ENCODE measurements at places on chromosomes 13 and 19.

- no peak for DNase-seq
Measured at GRCh38 chr19:34082289-34083077, 89.8 kb upstream of the LSM14A start.

DNA sequence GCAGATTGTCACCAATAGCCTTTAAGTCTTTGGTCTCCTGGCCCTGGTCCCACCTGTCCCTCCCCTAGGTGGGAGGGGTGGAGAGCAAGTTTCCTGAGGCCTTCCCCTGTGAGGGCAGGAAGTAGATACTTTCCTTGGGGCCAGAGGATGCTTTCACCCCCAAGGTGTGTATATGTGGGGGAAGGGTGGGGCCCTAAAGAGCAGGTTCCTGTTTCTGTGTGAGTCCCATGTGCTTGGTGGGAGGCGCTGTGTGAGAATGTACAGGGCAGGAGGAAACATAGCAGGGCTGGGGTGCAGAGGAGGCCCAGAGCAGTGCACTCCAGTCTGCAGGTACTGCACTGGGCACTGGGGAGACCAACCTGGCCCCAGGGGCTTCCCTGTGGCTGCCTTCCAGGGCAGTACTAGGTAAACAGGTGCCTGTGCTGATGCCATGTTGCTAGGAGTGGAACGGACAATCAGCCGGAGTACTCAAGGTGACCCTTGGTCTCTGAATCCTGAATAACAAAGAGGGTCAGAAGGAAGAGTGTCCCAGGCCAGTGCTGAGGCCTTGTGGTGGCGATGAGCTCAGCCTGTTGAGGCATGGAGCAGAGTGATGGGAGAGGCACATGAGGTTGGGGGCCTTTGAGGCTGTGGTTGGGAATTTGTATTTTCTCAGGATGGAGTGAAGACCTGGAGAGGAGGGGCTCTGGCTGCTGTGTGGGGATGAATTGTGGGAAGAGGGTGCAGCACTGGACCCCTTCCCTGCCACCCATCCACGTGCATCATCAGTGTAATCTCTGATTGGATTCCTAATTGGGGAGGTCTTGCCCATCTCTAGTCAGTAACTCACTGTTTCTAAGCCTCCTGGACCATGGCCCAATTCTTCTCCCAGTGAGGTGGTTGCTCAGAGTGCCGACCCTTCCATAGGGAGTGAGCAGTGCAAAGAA lies 5.1 kb downstream of the EGLN2 start:
- no peak for DNase-seq

GRCh38 chr13:26663791-26664190 lies 96.8 kb downstream of the GPR12 start:
- no peak for DNase-seq

DNA sequence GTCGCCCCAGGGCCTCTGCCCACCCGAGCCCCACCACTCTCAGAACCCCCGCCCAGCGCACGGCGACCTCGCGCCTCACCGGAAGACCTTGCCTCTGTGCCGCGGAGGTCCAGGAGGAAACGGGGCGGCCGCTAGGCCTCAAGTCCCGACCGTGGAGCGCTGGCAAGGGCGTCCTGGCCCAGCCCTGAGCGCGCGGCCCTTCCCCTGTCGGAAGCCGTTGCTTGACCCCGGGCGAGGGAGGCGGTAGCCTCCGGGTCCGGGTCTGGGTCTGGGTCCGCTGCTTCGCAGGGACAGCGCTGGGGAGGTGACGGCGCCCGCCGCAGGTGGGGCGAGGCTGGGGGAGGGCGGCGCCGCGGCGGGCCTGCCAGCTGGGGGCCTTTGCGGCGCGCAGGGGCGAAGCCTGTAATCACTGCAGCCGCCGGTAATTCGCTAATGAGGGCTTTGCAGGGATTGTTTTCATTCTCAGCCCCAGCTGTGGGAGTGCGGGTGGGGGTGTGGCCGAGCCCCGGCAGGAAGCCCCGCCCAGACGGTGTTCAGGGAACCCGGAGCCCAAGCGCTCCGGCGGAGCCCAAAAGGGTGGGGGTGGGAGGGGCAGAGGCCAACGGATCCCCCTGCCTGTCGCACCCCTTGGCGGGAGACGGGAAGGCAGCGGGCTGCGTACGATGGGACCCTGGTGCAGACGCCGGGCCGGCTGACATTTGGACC lies 8.6 kb downstream of the C19orf25 start:
- no peak for DNase-seq

GRCh38 chr19:47573071-47574026 lies at the start of gene ZNF541:
ZNF541 (minus strand) TSS chr19:47573148; CDS start chr19:47555856, 17,292 bp downstream.
- peak; percentile 7 for DNase-seq

GRCh38 chr13:106416645-106417044 lies 118.8 kb downstream of the EFNB2 start:
- no peak for DNase-seq

DNA sequence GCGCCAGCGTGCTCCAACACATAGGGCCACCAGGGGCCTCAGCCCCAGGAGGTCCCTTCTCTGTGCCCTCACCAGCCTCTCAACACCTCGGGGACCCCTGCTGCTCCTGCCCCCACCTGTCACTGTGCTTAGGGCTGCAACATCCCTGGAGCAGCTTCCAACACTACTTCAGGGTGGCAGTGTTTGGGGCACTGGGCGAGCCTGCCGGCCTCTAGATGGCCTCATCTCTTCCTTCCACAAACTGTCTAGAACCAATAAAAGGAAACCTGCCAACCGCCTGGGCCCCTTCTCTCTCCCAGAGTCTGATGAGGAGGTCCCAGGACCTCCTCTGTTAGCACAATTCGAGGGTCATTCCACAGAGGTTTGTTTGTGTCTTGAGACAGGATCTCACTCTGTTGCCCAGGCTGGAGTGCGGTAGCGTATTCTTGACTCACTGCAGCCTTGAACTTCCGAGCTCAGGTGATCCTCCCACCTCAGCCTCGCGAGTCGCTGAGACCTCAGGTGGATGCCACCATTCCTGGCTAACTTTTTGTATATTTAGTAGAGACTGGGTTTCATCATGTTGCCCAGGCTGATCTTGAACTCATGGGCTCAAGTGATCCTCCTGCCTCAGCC lies 10.1 kb upstream of the SHD start:
- no peak for DNase-seq

- no peak for DNase-seq
Measured at GRCh38 chr13:52421216-52421615, 15.2 kb upstream of the THSD1 start.

GRCh38 chr19:27774827-27775226 lies 1438.1 kb downstream of the UQCRFS1 start:
- no peak for DNase-seq

DNA sequence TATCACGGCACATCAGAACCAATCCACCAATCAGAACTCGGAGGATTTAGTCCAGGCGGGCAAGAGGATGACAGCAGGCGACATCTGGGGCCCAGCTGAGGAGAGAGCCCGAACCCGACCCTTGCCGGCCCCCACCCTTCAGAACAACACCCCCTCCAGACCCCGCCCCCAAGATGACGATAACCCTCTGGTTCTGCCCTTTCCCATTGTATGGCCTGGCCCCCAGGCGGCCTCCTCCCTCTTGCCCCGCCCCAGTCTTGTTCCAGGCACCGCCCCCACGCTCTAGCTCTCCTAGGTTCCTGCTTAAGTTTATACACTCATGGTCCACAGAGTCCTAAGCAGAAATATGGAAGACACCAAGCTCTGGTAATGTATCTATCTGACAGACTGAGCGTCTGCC lies 2.8 kb upstream of the ZNF83 start:
- DNase-seq, result no peak

GRCh38 chr13:114145722-114146121 lies 13.3 kb upstream of the RASA3 start:
- DNase-seq, result no peak

DNA sequence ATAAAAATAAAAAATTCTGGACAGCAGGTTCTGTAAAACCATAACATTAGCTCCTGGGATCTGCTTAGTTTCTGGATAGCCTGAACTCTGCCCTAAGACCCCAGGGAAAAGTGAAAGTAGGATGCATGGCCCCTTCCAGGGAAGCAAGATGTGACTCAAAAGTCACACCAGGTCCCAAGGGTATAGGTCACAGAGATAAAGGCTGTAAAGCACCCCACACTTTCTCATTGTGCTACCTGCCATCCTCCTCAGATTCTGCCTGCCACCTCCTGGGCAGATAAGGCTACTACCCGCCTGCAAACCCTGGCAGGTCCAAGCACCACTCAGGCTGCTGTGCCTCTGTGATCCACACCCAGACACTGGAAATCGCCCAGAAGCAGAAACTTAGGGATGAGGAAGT lies 20.6 kb downstream of the FFAR2 start:
- DNase-seq, result no peak

DNA sequence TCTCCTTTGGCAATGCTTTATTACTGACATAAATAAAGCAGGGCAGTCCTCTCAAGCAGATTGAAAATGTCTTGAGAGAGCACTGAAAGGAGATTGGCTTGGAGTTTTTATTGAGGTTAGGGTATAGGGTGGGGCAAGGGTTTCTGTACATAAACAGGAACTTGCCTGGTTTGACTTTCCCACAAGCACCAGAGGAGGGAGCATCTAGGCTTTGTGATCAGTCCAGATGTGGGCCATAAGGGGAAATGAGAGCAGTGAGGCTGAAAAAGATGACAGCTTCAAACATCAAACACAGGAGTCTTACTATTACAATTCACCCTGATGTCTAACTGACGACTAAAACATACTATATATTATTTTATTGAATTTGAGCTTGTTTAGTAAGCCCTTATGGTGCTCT lies 260.9 kb downstream of the MTUS2 start:
- no peak for DNase-seq

GRCh38 chr19:34416021-34416545 lies 11.9 kb downstream of the PDCD2L start:
- DNase-seq, result no peak

- DNase-seq, result peak; percentile 16
Measured at GRCh38 chr13:97653443-97654140, 219.6 kb downstream of the RAP2A start.

- no peak for DNase-seq
Measured at GRCh38 chr13:64704121-64704649, 2526.0 kb downstream of the PCDH9 start.

DNA sequence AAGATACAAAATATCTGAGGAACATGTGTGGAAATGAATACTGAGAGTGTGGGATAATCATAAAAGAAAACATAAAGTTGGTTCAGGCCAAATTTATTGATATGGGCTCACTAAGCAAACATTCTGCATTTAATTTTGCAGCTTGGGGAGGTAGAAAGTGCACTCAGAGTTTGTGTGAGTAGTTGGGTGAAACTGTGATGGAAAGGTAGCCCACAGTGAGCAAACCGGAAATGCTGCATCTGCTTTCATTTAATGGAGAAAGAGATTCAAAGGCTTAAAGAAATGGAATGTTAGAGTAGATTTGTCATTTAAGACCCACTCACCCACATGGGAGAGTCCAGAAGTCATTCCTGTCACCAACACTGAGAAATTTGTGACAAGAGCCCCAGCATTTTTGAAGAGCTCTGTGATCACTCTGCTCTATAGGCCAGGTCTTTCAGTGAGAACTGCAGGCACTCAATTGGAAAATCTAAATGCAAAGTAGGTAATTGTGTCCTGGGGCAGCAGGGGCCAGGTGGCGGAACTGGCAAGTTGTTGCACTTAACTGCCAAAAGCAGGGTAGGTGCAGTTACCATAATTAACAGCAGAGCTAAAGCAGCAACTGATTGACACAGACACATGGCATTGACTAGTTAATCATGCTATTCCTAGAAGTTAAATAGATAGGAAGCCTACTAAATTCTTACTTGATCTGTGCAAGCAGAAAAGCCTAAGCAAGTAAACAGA lies 1228.3 kb upstream of the PCDH20 start:
- no peak for DNase-seq

DNA sequence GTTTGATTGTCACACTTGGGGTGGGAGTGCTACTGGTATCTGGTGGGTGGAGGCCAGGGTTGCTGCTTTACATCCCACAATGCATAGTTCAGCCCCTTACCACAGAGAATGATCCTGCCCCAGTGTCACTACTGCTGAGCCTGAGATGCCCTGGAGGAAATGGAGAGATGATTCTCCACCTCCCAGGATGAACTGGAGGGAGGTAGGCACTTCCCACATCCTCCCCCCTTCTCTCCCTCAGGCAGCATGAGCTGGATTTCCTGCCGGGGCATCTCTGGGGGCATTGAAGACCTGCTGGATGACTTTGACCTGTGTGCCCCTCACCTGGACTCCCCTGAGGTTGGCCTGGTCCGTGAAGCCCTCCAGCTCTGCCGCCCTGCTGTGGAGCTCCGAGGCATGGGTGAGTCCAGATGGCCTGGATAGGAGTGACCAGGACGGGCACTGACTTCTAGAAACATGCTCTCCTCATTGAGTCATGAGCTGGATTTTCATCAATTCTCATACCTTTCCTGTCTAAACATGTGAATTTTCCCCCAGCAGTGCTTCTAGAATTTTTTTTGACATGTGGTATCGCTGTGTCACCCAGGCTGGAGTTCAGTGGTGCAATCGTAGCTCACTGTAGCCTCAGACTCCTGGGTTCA lies 45.3 kb downstream of the NWD1 start:
- DNase-seq, result no peak

DNA sequence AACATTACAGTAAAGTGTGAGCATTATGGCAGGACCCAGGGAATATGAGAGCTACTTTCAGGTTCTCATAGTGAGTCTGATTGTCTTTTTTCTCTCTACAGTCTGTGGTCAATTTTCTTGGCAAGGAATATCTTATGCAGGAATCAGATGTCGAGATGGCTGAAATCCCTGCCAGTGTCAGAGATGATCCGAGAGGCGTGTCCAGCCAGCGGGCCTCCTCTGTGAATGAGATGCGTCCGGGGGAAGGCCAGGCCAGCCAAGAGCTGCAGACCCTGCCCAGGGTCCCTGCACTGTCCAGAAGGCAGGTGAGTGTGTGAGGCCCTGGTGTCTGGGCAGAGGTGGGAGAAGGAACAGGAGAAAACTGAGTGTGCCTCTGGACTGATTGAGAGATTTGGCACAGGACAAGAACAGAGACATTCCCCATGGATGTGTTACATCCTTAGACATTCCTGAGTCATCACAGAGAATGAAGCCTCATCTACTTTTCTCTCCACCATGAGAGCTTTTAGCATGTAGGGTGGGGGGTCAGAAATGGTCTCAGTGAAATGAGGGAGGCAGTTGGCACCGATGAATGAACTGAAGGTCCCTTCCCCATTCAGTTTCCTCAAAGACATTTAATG lies 27.3 kb upstream of the EDDM13 start:
- no peak for DNase-seq

DNA sequence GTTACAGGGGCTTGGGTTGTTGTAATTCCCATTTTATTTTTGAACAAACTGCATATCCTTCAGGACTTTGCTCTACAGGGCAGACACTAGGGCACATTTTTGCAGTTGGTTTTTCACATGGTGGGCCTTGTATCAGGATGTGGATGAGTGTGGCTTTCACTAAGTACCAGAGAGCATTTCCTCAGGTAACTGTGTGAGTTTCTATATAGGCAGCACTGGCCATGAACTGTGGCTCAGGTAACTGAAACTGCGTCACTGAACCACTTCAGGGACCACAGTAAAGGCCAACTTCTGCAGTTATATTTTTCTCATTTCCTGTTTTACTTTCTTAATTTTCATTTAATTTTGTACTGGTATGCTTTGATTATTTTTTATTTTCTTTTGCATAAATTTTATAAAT lies 166.5 kb downstream of the ZNF486 start:
- no peak for DNase-seq

DNA sequence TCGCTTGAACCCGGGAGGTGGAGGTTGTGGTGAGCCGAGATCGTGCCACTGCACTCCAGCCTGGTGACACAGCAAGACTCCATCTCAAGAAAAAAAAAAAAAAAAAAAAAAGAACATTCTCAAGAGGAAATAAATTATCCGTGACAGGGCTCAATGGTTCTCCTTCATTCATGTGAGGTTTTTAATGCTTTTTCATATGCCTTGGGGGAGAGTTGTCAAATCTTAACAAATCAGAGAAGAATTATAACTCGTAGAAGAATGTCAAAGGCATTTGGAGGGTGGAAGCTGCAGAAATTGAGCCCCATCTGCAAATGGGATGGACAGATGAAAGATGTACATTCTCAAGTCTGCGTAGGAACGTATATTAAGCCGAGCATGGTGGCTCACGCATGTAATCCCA lies 34.9 kb upstream of the HOMER3 start:
- DNase-seq, result no peak

Data from AG09319 (cell line).